ENCODE measurements at places on chromosomes 16 and 17.

DNA sequence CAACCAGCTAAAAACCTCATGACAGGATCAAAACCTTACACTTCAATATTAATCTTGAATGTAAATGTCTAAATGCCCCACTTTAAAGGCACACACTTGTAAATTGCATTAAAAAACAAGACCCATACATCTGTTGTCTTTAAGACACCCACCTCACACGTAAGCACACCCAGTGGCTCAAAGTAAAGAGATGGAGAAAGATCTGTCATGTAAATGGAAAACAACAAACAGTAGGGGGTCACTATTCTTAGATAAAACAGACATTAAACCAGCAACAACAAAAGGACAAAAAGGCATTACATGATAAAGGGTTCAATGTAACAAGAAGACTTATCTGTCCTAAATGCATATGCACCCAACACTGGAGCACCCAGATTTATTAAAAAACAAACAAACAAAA is 35.6 kb downstream of the SDR42E1 start:
- H3K36me3 ChIP-seq: no peaks in the 10 kb centered on the region
- H3K4me3 ChIP-seq: no peak overlapping the region
- no peak overlapping the region for H3K27ac ChIP-seq
- H3K4me1 ChIP-seq: no peaks in the 10 kb centered on the region

DNA sequence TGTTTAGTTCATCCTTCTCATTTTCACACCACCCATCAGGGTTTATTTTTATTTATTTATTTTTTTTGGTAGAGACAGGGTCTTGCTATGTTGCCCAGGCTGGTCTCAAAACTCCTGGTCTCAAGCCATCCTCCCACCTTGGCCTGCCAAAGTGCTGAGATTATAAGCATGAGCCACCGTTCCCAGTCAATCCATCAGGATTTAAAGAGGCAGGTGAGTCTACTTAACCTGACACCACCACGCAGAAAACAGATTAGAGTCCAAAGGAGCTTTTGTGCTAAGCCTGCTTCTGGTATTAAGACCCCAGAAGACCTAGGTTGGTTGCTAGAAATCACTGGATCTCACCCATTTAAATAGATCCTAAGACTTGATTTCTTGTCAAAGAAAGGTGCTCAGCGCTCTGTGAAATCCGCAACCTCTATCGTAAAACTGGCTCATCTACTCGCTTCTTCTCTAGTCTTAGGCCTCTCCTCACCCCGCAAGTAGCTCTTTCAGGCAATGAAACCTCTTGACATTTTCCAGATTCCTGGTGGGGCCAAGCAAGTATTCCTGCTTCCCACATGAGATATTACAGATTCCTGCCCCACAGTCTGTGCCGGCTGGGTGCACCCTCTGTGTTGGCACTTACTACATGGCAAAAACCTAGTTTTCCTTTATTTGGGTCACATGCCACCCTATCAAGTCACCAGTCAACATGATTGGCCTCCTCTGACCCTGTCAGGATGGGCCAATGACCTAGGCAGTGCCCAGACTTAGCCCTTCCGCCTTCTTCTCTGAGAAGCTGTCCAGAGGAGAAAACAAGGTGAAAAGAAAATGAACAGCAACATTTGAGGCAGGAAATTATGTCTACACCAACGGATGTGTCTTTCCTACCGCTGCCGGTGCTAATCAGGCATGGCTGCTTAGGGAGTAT is 9.0 kb downstream of the PITPNA start:
- no peak for DNase-seq
- H3K27ac ChIP-seq: no peak overlapping the region
- H3K27me3 ChIP-seq: no peaks in the 10 kb centered on the region

DNA sequence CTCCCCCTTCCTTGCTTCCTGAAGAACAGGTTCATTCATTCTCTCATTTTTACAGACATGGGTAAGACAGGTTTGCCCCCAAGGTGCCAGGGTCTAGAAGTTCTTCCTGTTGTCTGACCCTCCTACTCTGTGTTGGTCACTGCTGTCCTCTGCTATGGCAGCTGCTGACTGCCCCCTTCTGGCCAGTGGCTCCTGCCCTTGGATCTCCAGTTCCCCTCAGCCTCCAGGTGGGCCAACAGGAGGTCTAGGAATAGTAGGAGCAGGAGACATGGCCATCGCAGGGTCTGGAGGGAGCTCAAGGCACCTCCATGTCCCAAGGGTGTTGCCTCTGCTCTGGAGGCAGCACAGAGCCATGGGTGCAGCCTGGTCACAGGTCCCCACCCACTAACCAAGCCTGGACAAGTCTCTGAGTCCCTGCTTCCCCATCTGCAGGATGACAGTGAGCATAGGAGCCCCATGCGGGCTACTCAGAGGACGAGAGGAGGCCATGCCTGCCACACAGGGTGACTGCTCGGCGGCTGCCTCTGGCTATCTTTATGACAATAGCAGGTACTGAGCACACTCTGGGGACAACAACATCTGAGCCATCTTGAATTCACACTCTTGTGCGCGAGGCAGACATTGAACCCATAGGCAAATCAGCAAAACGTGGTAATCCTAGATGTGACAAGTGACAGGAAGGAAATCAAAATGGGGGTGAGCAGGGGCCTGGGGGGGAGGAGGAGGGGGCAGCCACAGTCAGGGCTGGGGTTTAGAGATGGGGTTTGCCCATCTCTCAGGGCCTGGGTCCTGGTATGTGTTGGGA is 27.0 kb upstream of the NXPH3 start:
- no peaks in the 10 kb centered on the region for H3K27me3 ChIP-seq
- H3K27ac ChIP-seq: no peak overlapping the region
- H3K36me3 ChIP-seq: no peaks in the 10 kb centered on the region
- H3K4me3 ChIP-seq: no peak overlapping the region

GRCh38 chr17:75773121-75773807 is 8.3 kb upstream of the GALK1 start:
- no peak overlapping the region for H3K4me3 ChIP-seq
- H3K4me1 ChIP-seq: peaks cover 4% of the 10 kb centered on the region
- H3K27ac ChIP-seq: no peak overlapping the region
- no peaks in the 10 kb centered on the region for H3K27me3 ChIP-seq
- no peak for DNase-seq

GRCh38 chr17:17982801-17983200 is 10.1 kb downstream of the DRC3 start:
- H3K4me3 ChIP-seq: no peak overlapping the region
- H3K27ac ChIP-seq: peak overlapping the region; percentile 85
- no peaks in the 10 kb centered on the region for H3K36me3 ChIP-seq

DNA sequence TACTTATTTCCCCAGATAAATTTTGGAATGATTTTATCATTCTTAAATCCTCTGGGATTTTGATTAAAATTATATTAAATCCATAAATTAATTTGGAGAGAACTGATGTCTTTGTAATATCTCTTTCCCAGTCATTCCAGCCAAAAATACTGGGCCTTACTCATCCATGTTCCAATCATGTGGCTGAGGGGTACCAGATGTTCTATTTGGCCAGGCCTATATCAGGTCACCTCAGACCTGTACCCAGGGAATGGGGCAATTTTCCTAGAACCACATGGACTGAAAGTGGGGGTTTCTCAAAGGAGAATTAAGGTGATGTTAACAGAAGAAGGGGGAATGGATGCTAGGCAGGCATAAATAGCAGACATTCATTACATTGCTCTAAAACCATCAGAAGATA is 7.5 kb downstream of the SNTB2 start:
- H3K27ac ChIP-seq: no peak overlapping the region
- no peaks in the 10 kb centered on the region for H3K27me3 ChIP-seq
- no peak overlapping the region for H3K4me3 ChIP-seq
- no peaks in the 10 kb centered on the region for H3K36me3 ChIP-seq
- no peak for DNase-seq

- H3K4me3 ChIP-seq: no peak overlapping the region
- H3K4me1 ChIP-seq: no peaks in the 10 kb centered on the region
- no peak for DNase-seq
- no peak overlapping the region for H3K27ac ChIP-seq
- no peaks in the 10 kb centered on the region for H3K27me3 ChIP-seq
- H3K36me3 ChIP-seq: no peaks in the 10 kb centered on the region
Observed at GRCh38 chr16:81431554-81432353, 12.9 kb upstream of the CMIP start.

DNA sequence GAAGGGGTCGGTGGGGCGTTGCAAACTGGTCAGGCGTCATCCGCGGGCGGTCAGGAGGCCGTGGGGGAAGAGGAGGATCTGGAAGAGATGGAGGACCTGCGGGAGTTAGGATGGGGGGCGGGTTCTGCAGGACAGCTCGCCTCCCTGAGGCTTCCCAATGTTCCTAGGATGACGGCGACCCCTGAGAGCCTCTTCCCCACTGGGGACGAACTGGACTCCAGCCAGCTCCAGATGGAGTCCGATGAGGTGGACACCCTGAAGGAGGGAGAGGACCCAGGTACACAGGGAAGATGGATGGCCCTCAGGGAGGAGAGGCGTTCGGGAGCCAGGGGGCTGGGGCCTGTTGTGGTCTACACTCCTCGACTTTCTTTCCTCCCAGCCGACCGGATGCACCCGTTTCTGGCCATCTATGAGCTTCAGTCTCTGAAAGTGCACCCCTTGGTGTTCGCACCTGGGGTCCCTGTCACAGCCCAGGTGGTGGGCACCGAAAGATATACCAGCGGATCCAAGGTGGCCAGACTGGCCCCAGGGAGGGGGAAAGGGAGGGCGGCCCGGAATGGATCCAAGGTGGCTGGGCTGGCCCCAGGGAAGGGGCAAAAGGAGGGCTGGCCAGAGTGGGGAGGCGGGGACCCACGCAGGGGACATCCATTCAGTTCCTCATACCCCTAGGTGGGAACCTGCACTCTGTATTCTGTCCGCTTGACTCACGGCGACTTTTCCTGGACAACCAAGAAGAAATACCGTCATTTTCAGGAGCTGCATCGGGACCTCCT is 839 bp downstream of the PLD2 start:
- no peak for DNase-seq
- H3K36me3 ChIP-seq: no peaks in the 10 kb centered on the region
- H3K4me1 ChIP-seq: peaks cover 4% of the 10 kb centered on the region
- peak overlapping the region; percentile 76 for H3K4me3 ChIP-seq
- no peaks in the 10 kb centered on the region for H3K27me3 ChIP-seq

DNA sequence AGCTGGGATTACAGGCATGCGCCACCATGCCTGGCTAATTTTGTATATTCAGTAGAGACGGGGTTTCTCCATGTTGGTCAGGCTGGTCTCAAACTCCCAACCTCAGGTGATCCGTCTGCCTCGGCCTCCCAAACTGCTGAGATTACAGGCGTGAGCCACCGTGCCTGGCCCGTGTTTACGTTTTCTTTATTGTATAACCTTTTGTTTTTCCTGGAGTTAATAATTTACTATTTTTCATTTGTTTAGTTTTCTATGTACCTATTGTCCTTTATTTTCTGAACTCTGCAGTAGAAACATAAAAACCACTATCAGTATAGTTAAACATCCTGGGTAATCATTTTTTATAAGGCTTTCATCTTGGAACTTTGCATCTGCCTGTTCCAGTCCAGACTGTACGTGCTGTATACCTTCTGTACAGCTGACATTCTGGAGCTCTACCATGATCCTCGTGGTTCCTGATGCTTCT is 73.6 kb downstream of the PPM1E start:
- no peaks in the 10 kb centered on the region for H3K27me3 ChIP-seq
- no peaks in the 10 kb centered on the region for H3K36me3 ChIP-seq
- no peak for DNase-seq
- H3K4me1 ChIP-seq: no peaks in the 10 kb centered on the region
- no peak overlapping the region for H3K27ac ChIP-seq
- H3K4me3 ChIP-seq: no peak overlapping the region

DNA sequence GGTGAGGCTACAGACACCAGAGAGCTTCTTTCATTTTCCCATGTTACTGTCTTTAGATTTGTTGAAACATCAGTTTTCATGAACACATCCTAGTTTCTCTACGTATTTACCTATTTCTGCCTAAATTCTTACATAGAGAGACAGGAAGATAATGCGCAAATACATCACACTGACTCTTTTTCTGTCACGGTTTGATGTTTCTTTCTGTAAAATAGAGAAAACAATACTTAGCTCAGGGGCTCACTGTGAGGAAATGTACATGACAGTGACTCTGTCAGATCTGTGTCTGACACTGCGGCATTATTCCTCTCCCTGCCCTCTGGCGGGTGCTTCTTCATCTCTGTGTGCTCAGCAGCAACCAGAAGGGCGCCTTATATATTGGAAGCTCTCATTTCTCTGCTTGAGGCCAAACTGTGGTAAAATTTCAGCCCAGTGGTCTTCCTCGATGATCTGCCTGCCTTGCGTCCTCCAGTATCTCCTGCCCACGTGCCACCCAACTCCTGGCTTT is 264.1 kb downstream of the PHKB start:
- no peaks in the 10 kb centered on the region for H3K27me3 ChIP-seq
- no peak for DNase-seq
- H3K36me3 ChIP-seq: no peaks in the 10 kb centered on the region
- no peak overlapping the region for H3K4me3 ChIP-seq
- H3K27ac ChIP-seq: no peak overlapping the region

- H3K4me1 ChIP-seq: peaks cover 3% of the 10 kb centered on the region
- H3K4me3 ChIP-seq: no peak overlapping the region
- H3K27ac ChIP-seq: no peak overlapping the region
- no peaks in the 10 kb centered on the region for H3K27me3 ChIP-seq
- DNase-seq: no peak
Observed at GRCh38 chr16:85466304-85466700, 146.8 kb upstream of the GSE1 start.

DNA sequence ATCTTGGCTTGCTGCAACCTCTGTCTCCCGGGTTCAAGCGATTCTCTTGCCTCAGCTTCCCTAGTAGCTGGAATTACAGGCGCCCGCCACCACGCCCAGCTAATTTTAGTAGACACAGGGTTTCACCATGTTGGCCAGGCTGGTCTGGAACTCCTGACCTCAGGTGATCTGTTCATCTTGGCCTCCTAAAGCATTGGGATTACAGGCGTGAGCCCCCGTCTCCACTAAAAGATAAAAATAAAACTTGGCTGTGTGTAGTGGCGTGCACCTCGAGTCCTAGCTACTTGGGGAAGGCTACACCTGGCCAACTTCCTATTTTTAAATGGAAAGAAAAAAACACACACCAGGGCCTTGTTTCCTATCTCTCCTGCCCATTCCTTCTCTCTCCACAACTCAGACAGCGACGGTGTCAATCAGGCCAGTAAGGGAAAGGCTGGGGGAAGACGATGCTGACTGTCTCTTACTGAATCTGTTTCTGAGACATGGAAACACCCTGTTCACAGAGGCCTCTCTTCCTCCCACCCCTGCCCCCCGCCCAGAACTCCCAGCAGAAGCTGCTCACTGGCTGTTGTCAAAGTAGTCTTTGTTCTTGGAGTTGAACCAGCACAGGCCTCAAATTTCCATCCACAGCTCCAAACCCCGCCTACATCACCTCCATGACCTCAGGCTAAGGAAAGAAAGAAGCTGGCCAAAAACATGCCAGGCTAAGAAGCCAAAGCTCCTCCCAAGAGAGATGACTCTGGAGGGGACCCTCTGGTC is 96.6 kb downstream of the NXN start:
- no peaks in the 10 kb centered on the region for H3K27me3 ChIP-seq
- peaks cover 20% of the 10 kb centered on the region for H3K4me1 ChIP-seq
- H3K36me3 ChIP-seq: no peaks in the 10 kb centered on the region
- peak overlapping the region; percentile 74 for H3K27ac ChIP-seq
- H3K4me3 ChIP-seq: no peak overlapping the region

DNA sequence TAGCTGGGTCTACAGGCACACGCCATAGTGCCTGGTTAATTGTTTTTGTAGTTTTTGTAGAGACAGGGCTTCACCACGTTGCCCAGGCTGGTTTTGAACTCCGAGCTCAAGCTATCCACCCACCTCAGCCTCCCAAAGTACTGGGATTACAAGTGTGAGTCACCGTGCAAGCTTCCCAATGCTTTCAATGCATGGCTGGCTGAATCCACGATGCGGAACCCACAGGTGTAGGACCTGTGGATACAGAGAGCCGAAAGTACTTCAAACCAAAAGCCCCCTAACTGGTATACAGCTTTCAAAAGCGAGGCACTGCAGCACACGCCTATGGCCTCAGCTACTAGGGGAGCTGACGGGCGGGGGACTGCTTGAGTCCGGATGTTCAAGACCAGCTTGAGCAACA is 44.8 kb downstream of the METTL16 start:
- H3K4me3 ChIP-seq: no peak overlapping the region
- DNase-seq: no peak
- no peaks in the 10 kb centered on the region for H3K27me3 ChIP-seq
- no peaks in the 10 kb centered on the region for H3K4me1 ChIP-seq
